ENCODE measurements at places on chromosomes 6 and 20.

DNA sequence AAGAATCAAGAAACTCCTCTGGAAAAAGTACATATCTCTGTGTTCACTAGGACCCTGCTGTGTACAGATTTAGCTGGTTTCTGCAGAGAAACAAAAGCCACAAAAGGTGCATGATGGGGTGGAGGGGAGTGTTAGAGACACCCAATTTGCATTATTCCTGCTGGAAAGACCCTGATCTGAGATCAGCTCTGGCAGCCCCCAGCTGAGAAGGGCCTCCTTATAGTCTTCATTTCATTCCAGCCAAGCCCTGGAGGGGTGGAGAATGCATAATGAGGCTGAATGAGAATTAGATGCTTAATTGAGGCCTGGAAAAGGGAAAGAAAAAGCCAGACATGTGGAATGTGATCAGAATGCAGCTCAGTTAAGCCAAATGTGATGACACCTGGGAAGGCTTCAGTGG, 545.6 kb downstream of the KIF16B start:
- DNase-seq, result no peak

DNA sequence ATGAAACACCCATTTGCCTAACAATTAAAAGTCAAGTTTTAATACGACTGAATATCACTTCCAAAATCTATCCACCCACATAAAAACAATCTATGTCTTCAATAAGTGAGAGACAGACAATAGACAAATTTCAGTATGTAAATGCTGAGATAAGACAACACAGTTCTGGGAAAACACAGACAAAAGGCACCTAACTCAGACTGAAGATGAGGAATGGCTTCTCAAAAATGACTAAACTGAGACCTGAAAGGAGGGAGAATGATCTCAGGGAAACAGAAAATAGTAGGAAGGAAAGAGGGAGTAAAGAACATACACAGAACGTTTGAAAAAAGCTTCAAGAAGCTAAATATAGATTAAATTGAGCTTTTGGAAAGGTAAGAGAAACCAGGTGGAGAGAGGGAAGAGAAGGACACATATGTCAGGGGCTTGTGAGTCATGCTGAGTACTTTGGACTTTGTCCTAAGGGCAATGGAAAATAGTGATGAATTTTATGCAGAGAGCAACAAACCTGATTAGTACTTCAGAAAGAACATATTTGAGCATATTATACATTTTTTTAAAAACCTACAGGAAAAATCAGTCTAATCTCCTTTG, 16.1 kb downstream of the LMBRD1 start:
- DNase-seq, result no peak

- DNase-seq, result no peak
Measured at GRCh38 chr6:7283676-7284075, 29.3 kb downstream of the SSR1 start.

DNA sequence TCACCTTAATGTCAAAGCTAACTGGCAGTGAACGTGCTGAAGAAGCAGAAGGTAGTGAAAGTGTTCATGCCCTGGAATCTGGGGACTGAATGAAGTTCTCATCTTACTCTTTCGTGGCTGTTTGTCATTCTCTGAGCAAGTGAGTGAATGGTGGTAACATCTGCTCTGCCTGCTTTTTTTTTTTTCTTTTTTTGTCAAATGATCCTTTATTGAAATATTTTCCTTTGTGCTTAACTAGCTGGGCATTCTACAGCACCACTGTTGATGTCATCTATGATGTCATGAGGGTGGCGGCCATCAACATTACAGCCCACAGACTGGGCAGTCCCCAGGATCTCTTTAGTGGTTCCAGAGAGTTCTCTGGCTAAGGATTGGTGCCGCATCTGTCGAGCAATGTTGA, 65.2 kb downstream of the RIN2 start:
- no peak for DNase-seq

DNA sequence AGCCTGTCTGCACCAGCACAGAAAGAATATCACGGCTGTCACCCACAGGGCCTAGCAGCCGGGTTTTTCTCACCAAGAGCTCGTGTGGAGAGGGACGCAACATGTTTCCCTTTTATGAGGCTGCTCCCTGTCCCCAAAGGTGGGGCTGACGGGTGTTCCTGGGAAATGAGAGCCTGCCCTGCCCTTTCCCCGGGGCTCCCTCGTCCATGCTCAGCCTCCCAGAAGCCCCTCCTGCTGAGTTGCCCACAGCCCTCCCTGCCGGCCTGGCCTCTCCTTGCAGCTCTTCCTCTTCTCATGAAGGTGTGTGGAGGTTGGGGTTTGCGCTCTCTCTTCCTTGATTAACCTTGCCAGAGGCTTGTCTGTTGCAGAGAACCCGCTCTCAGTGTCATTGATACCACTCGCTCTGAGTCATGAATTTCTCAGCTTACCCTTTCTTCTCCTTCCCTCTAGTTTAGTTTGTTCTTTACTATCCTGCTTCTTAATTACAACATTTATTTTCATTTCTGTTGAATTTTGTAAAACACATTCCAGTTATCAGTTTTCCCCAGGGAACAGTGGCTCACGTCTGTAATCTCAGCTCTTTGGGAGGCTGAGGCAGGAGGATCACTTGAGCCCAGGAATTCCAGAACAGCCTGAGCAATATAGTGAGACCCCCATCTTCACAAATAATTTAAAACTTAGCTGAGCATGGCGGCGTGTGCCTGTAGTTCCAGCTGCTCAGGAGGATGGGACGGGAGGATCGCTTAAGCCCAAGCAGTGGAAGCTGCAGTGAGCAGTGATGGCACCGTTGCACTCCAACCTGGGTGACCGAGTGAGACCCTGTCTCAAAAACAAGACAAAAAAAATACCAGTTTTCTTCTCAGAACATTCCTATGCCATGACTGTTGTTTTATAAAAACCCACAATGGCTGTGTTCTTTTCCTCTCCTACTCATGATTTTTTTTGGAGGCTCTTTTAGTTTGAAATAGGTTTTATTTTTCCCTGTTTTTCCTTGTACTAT, 103.8 kb downstream of the TMEM242 start:
- peak; percentile 68 for DNase-seq

GRCh38 chr6:138757136-138757535, 16.4 kb upstream of the CCDC28A start:
- no peak for DNase-seq
